ENCODE measurements at places on chromosomes 5 and 9.

- DNase-seq: no peak
These were observed 95.2 kb upstream of the PHF24 start for GRCh38 chr9:34862836-34863235.

DNA sequence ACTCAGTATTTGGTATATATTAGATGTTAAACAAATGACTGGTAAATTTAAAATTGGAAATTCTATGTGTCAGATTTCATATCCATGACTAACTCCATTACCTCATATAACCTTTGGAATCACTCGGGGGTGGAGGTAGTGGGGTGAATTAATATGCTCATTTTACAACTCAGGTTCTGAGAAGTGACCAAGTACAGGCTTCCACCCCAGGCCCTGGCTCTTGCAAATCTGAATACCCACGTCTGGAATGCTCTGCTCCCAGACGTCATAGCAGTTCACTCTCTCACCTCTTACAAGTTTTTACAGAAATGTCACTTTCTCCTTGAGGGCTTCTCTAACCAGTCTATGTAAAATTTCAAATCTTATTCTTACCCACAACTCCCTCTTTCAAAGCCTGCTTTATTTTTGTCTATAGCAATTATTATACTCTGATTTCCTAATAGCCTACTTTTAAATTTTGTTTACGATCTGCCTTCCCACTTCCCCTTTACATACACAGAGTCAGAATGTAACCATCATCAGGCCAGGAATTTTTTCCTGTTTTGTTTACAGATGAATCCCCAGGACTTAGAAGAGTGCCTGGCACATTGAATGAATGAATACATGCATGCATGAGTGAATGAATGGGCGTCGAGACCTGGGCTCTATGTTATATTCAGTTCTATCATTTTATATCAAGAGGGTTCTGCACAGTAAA, 134.1 kb upstream of the IFNE start:
- no peak for DNase-seq

- DNase-seq: no peak
These were observed 1955.5 kb downstream of the MAT2B start for GRCh38 chr5:165460911-165461310.

- no peak for DNase-seq
These were observed 41.8 kb downstream of the NUP214 start for GRCh38 chr9:131167146-131167692.

GRCh38 chr9:127786773-127787104, 905 bp downstream of the CDK9 start:
- DNase-seq: no peak

- no peak for DNase-seq
These were observed 535.0 kb upstream of the CDH18 start for GRCh38 chr5:20522905-20523482.

DNA sequence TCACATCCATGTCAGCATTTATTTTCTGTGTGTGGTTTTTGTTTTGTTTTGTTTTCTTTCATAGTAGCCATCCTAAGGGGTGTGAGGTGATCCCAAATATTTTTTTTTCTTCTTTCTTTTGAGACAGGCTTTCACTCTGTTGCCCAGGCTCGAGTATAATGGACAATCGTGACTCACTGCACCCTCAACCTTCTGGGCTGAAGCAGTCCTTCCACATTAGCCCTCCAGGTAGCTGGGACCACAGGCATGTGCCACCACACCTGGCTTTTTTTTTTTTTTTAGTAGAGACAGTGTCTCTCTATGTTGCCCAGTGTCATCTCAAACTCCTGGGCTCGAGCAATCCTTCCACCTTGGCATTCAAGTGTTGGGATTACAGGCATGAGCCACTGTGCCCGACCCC, 59.1 kb downstream of the CDC42SE2 start:
- DNase-seq: no peak

DNA sequence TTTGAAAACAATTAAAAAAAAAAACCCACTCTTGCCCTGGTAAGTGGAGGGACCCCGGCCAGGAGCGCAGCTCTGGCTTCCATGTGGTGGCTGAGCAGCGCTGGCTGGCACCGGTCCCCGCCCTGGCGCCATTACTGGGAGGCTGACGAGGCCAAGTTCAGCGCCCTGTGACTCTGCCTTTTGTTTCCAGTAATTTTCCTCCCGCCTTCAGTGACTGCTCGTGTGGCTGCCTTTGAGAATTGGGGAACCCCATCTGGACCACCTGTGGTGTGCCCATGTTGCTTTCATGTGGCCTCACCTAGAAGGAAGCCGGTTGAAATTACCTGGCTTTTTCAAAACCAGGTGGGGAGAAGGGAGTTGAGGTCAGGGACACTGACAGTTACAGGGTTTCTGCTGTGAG, 136.1 kb downstream of the GAPVD1 start:
- DNase-seq: no peak

DNA sequence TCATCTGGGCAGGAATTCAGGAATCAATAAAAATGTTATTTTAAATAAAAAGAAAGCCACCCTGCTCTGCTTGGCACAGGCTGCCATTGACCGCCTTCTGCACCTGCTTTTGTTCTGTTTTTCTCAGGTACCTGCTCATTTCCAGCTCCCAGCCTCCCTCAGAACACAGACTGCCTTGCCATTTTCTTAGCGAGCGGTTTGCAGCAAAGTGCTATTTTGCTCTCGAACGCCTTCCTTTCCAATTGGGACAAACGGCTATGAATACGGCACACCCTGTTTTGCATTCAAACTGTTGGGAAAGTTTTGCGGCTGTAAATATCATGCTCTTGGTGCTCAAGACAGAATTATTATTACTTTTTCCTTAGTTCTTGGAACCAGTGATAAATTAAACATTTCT, 25.1 kb upstream of the FCN1 start:
- no peak for DNase-seq

- DNase-seq: no peak
These were observed 814 bp downstream of the PLCXD3 start for GRCh38 chr5:41509399-41510175.

GRCh38 chr5:15008476-15008875, 136.9 kb upstream of the ANKH start:
- DNase-seq: no peak

GRCh38 chr9:69573651-69574050, 98.5 kb downstream of the APBA1 start:
- DNase-seq: no peak

GRCh38 chr5:178244576-178244975, 12.0 kb upstream of the PHYKPL start:
- no peak for DNase-seq

GRCh38 chr5:162091336-162091735, 23.8 kb downstream of the GABRG2 start:
- DNase-seq: no peak

- DNase-seq: no peak
These were observed 144.0 kb downstream of the CAAP1 start for GRCh38 chr9:26748449-26749058.

GRCh38 chr9:82721593-82721992, 341.3 kb downstream of the RASEF start:
- no peak for DNase-seq

DNA sequence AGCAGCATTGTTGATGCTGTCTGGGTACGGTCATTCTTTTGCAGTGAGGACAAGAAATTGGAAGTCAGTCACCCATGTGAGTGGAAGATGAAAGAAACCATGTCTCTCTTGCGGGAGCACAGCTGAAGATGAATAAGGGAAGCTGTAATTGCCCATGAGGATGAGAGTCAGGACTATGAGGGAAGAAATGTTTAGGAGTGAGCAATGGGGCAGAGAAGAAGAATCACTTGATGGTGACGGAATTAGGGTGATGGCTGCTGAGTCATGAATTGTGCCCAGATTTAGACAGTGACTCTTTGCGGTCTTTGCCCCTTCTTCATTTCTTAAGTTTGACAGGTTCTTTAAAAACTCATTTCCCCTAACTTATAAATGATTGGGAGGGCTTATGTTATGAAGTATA, 183.3 kb downstream of the MAST4 start:
- no peak for DNase-seq

- no peak for DNase-seq
These were observed 608.7 kb upstream of the FAM174A start for GRCh38 chr5:99926463-99926862.

GRCh38 chr9:12920437-12920836, 145.6 kb downstream of the LURAP1L start:
- no peak for DNase-seq

- no peak for DNase-seq
These were observed 445.2 kb downstream of the ELAVL2 start for GRCh38 chr9:23380821-23381220.

DNA sequence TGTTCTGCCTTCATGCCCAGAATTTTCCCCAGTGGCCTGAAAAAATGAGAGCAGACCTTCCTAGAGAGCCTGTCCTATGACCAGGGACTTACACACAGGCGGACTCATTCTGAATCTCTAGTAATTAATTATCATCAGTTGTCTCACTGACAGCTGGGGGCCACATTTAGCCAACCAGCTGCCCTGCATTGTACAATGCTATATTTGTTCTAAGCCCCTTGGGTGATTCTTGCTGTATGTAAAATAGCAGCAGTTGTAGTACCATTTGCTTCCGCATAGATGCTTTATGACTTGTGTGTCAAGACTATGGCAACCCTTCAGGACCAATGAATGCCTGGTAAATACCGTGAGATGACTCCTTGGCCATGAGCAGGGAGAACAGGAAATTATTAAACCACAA, 415.4 kb upstream of the SEMA6A start:
- DNase-seq: no peak

DNA sequence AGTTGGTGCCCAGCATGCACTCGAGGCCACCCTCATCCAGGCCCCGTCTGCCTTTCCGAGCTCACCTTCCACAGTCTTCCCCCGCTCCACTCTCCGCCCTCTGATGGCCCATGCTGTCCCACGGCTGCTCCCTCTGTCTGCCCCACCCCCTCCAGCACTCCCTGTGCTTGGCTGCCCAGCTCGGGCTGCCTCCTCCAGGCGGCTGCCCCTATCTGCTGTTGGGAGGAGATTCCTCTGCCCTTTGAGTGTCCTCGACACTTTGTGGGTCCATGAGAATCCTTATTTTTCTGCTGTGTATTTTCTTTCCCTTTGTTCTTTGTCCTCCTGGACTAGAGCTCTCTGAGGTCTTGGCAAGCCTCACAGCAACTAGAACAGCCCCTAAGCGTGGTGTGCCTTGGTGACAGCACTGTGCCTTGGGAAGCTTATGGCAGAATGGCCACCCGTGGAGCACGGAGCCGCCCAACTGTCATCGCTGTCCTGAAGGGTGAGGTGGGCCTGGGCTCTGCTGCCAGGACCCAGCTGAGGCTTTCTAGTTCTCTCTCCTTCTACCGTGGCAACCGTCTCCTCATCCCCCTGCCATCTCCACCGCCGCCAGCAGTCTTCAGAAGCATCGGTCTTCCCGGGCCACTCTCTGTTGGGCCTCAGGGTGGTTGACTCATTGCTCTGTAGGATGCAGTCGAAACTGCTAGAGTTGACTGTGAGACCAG, 5.2 kb downstream of the NTMT1 start:
- no peak for DNase-seq

DNA sequence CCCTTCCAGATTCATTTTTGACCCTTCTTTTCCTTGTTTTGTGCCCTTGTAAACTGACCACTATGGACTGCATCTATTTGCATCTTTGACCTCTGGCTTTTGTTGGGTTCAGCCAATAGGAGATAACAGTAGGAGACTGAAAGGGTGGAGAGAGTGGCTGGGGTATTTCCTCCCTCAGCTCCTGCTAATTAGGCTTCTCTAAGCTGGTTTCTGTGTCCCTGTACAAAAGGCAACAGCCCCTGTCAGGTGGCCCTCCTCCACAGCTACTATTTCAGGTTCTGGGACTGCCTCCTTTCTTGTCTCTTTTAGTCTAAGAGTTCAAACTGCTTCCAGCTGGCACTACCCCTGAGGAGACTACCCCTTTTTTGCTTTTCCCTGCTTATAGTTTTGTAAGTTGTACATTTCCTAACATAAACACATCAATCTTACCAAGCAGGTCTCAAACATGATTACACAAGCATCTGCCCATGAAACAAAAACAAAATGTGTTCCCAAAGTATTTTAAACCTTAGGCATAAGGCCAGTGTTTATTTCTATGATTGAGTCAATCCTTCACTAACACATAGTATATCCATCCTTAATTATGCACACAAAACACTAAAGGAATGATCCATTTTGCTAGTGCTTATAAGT, 262.0 kb upstream of the TRPM3 start:
- no peak for DNase-seq

DNA sequence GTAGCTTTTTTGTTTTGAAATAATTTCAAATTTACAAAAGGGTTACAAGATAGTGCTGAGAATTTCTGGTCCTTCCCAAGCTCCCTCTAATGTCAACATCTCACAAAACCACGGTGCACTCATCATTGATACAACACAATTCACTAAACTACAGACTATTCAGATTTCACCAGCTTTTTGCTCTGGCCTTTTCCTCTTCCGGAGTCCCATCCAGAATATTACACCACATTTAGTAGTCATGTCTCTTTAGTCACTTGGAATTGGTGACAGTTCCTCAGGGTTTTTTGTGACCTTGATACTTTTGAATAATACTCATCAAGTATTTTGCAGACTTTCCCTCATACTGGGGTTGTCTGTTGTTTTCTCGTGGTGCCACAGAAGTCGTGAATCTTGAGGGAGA, 484.0 kb downstream of the GADD45G start:
- DNase-seq: no peak

DNA sequence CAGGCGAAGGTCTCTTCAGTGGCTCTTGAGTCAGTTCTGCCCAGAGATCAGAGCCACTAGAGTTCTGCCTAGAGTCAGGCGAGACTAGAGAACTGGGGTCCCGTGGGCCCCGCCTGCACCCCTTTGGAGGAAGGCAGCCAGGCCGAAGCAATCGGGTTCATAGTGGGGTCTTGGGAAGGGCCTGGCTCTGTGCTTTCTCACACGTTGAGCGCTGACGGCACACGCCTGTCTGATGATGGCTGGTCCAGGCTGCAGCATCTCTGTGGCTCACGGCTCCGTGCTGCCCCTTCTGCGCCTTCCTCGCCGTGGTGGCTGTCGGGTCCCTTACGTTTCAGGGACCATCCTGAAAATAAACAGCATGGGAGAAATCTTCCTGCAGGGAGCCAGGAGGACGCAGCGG, 78.3 kb upstream of the RNU6ATAC start:
- no peak for DNase-seq

DNA sequence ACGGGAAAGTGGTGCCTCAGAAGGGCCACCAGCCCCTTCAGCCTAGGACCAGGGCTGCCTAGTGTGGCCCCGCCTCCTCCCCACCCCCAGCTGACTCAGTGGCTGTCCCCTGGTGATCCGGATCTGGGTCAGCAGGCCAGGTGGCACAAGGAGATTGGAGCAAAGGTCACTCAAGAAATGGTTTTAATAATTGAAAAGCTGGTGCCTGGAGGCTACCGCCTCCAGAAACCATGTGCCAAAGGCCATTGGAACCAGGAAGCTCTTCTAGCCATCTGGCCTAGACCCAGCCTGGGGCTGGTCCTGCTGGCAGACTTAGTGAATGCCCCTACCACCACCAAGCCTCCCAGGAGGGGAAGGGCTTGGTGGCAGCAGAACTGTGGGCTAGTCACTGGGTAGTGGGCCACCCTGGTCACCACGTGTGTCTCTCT, 1.5 kb downstream of the ST6GALNAC4 start:
- DNase-seq: no peak

GRCh38 chr9:101791938-101792337, 53.5 kb upstream of the GRIN3A start:
- no peak for DNase-seq

DNA sequence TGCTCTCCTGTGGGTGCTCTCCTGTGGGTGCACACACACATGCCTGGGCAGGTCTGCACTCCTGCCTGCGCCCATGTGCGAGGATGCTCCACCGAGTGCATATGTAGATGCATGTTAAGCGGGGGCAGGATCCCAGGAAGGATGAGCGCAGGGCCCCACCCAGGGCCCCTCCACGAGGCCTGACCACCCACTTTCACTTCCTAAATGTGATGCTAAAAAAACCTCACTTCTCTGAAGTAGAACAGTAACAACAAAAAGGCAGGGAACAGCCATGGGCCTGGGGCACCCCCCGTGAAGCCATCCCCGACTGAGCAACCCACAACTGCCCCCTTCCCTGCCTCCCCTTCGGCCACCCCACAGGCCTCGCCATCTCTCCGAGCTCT, 48.2 kb upstream of the SARDH start:
- no peak for DNase-seq

Measured in CD4-positive, CD25-positive, alpha-beta regulatory T cell (primary cell).